ENCODE measurements at places on chromosomes 3 and 15.

GRCh38 chr3:88131695-88132094 lies 18.1 kb upstream of the C3orf38 start:
- DNase-seq: no peak

DNA sequence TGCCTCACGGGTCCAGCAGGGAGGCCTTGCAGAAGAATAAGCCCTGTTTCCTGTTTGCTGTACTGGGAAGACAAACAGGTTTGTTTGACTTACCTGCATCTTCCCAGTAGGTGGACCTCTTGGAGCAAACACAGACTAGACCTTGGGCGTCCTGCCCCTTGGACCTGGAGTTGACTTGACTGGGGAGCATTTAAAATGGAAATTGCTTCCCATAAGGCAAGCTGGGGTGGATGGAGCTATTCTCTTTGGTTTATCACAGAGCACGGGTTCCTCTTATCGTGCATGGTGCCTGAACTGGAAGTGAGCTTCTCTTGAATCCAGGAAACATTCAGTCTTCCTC lies 151.4 kb downstream of the RPLP1 start:
- no peak for DNase-seq

- DNase-seq: no peak
These were observed 230.7 kb upstream of the TRIM42 start for GRCh38 chr3:140447136-140447535.

DNA sequence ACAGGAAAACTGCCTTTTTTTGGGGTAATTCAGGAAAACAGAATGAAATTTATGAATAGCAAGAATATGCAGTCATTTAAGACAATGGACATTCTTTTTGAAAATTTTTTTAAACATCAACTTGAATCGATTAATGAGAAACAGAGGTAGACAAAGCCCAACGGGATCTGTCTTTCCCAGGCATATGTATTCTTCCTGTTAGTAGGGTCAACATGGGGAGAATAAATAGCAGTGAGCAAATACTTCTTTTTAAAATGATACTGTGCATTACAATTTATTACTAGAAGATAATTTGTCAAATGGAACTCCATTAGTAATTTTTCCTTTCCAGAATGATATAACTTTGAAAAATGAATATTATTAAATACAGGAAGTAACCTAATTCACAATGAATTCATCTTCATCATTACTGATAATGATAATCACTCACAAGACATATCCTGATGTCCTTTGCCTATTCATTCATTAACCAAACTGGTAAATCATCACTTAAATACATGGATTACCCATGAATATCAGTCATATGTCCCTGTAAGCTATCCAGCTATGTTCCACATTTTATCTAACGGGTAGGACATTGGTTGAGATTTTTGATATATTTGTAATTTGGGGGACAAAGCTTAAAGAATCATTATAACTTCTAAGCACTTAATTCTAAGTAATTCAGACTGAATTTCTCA lies 209.2 kb upstream of the CDIN1 start:
- no peak for DNase-seq

- no peak for DNase-seq
These were observed 93.3 kb downstream of the ATP1B3 start for GRCh38 chr3:141969711-141970110.

DNA sequence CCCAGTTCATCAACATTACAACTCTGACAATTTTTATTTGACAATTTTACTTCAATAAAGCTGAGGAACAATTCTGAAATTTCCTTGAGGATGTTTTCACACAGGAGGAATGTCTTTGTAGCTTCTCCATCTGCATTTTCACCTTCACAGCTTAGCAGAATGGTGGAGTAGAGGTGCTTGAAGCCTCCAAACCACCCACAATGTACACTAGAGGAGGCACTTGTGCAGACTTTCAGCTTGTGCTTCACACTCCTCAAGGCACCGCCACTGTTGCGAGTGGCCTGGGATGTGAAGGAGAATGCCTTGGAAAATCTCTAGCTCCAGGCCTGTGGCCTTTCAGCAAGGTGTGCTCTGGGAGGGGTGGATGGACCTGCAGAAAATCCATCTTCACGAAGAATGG lies 181.9 kb downstream of the EPHB1 start:
- DNase-seq: no peak

GRCh38 chr3:41629986-41630385 lies 331.9 kb downstream of the ULK4 start:
- no peak for DNase-seq

- peak; percentile 45 for DNase-seq
These were observed at the start of gene PLSCR2 for GRCh38 chr3:146469150-146470017. PLSCR2 (minus strand) TSS chr3:146469561; CDS start chr3:146459904, 9,657 bp downstream.

- no peak for DNase-seq
These were observed 36.5 kb downstream of the MGLL start for GRCh38 chr3:127785711-127786265.

DNA sequence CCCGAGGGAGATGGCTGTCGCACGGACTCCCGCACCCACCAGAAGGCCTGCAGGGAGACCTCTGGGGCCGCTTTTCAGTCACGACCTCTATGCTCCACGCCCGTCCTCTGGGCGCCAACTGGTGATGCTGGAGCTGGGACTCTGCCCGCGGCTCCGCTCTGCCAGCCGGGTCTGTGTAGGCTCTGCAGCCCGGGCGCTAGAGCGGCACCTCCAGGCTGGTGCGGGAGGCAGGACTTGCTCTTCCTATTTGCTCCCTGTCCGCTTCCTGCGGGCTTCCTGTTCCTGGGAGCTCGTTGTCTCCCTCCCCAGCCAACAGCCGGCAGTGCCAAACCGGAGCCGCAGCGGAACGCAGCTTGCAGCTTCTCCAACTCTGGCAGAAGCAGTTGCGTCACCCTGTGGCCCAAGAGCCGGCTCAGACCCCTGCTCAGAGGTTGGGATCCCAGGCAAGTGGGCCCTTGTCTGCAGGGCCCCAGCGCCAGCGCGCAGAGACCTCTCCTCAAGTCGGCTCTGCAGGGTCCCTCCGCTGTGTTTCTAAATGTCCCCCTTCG lies 285.9 kb downstream of the XXYLT1 start:
- DNase-seq: no peak

- DNase-seq: no peak
These were observed 25.9 kb downstream of the ETFA start for GRCh38 chr15:76285241-76285825.

- DNase-seq: no peak
These were observed 1.2 kb upstream of the ZBTB20 start for GRCh38 chr3:115148142-115148790.

DNA sequence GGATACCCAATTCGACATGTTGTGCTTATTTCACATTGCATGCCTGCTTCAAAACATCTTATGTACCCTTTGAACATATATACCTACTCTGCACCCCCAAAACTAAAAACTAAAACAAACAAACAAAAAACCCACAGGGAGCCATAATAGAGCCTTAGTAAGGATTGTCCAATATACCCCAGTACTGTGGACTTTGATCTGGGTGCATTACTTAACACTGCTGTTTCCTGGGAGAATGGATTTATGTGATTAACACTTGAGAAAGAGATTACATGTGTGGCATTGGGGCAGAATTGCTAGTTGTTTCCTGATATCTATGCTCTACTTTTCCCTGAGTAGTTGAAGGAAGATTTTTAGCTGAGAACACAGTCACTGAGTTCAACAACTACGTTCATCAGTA lies 583.4 kb upstream of the ROBO1 start:
- no peak for DNase-seq

DNA sequence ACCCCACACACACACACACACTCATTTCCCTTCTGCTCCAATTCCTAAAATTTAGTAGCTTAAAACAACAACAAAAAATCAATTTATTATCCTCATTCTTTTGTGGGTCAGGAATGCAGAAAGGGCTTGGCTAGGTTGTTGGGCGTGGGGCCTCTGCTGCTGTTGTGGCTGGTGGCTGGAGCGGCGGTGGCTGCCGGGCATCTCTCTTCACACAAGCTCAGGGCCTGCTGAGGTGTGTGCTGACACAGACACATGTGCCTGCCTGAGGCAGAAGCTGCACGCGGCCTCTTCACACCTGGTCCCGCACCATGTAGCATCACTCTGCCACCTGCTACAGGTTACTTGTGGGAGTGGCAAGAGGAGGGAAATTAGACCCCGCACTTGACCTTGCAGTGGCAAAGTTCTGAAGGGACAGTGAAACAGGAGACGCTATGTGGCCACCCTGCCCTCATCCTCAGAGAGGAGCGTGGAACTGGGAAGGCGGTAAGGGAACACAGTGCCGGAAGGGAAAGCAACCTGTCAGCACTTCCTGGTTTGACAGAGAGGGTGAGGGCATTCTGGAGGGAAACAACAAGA lies 64.0 kb upstream of the PRR20G start:
- DNase-seq: no peak

GRCh38 chr15:40859206-40859851 lies 14.7 kb downstream of the RHOV start:
- peak; percentile 72 for DNase-seq

GRCh38 chr3:193732391-193732790 lies 139.4 kb downstream of the OPA1 start:
- no peak for DNase-seq

DNA sequence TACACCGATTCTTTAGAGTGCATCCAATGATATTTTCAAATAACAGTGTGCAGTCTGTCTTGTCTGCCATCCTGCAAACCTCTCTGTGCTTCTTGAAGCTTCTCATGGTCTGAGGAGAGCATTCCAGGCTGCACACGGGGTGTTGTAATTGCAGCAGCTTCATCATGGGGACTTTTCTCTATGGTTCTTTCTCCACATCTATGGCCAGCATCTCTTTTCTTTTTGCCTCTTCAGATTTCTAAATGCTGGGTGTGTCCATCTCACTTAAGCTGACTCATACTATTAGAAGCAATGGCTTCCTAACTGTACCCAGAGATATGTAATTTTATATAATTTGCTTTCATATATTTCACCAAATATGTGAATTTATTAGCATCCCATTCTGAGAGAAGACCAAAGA lies 63.8 kb upstream of the EPHB3 start:
- no peak for DNase-seq

- DNase-seq: no peak
These were observed 84.5 kb upstream of the NTRK3 start for GRCh38 chr15:88341006-88341405.

GRCh38 chr3:112979244-112979832 lies 4.4 kb upstream of the CD200R1 start:
- DNase-seq: no peak

- DNase-seq: no peak
These were observed 142.7 kb upstream of the IGF1R start for GRCh38 chr15:98505611-98506031.

DNA sequence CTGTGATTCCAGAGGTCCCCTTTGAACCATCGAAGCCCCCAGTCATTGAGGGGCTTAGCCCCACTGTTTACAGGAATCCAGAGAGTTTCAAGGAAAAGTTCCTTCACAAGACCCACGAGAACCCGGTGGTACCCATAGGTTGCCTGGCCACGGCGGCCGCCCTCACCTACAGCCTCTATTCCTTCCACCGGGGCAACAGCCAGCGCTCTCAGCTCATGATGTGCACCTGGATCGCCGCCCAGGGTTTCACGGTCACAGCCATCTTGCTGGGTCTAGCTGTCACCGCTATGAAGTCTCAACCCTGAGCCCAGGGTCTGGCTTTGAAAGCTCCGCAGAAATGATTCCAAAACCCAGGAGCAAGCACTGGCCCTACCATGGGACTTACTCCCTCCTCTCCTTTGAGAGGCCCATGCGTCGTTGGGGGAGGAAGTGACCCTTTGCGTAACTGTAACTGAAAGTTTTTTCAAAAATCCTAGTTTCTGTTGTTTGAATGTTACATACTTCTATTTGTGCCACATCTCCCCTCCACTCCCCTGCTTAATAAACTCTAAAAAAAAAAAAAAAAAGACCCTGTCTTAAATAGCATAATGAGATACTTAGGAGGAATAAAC lies 85.1 kb upstream of the CSPG5 start:
- no peak for DNase-seq

DNA sequence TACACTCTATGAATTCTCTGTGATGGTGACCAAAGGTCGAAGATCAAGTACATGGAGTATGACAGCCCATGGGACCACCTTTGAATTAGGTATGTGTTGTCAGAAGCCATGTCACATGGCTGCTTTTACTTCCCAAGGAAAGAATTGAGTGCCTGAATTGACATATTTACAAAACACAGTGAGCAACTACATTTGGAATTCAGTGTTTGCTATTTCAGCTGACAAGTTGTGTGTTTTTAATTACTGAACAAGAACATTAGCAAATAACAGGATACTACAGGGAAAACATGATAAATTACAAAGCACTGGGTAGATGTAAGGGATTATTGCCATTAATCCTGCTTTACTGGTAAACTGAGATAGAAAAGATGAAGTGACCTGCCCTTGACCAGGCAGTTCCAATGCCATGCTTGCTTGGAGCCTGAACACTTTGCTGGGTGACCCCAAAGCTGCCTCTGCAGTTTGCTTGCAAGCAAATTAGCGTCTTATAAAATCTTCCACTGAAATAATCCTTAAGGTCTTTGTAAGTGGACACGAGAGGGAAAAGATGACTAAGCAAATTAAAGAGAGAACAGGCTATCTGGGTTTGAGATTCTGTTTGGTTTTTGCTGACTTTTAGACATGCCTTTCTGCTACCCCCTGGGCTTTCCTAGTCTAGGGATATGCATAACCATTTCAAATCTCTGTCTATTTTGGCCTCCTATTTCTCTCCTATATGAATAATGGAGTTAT lies 98.2 kb downstream of the HCN4 start:
- no peak for DNase-seq

DNA sequence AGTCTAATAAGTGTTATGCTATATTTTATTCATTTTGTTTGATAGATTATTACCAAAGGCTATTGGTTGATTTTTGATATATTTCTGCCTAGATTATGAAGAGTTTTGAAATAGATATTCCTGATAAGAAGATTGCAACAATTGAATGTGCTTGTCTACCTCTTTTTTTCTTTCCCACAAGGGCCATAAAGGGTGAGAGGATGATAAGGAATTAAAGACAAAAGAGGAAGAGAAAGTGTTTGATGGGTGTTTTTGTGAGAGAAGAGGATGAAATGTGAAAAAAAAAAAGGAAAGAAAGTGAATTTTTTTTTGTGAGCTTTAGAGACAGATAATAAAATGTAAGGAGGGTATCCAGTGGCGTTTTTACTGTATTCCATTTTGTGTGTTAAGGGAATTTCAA lies 244.4 kb downstream of the CHST2 start:
- DNase-seq: no peak

GRCh38 chr15:71485094-71485693 lies 325.2 kb upstream of the NR2E3 start:
- no peak for DNase-seq

GRCh38 chr3:126057501-126057819 lies 26.5 kb downstream of the SLC41A3 start:
- DNase-seq: no peak

- no peak for DNase-seq
These were observed 24.5 kb upstream of the IDH2 start for GRCh38 chr15:90126596-90127435.

GRCh38 chr15:32970847-32971246 lies 223.7 kb downstream of the FMN1 start:
- DNase-seq: no peak

DNA sequence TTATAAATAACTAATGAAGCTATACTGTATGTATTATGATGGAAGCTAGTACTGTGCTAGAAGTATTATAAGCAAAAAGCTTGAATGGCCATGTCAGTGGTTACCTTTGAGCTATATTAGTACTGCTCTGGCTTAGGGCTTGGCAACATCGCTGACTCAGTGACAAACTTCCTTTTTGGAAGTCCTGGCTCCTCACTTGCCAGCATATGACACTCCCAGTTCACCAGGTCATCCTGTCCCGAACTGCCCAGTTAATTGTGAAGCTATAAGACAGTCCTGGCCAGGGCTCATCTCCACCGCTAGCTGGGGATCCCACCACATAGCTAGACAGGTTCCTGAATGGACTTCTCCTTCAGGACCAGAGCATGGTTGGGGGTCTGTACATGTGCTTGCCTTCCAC lies 31.9 kb downstream of the RAB8B start:
- DNase-seq: no peak

All from activated CD8-positive, alpha-beta memory T cell treated with anti-CD3 and anti-CD28 coated beads for 1 hour (primary cell).